H9 (cell line): ENCODE measurements at places on chromosomes 12 and 14. TPM values are rescaled to one million over a fixed set of nuclear protein-coding genes. Genes with fewer than 3 reads are reported as not detected.

DNA sequence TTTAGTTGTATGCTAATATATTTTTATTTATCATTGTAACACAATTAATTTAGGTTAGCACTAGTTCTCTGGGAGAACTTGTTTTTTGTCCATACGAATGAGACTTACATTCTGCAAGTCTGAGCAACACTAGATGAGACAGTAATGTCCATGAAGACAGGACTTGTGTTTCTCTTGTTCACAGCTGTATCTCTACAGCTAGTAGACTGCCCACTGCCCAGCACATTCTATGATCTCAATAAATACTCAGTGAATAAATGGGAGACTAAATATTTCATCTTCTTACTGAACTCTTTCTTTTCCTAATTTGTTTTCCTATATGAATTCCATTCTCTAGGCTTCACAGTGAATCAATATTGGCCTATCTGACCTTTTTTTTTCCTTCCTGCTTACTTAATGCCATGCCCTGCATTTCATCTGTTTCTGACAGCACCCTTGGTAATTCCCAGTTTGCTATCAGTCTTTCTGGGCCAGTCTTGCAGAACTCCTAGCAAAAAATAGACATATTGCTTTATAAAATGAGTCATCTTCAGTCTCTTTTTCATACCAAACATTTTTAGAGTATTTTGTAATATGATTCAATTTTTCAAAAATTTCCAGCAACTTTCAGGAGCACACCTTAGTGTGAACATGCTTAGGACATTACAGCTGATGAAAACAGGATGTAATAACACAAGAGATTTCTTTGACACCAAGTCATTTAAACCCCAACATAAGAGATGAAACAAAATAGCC lies 185.5 kb upstream of the ATP2B1 start:
- no peak overlapping the region for H3K4me3 ChIP-seq
- H3K4me1 ChIP-seq: peaks cover under 1% of the 10 kb centered on the region; the same call in 1 of the 2 replicates
- H3K27me3 ChIP-seq: no peaks in the 10 kb centered on the region
- DNase-seq: no peak
- no peak overlapping the region for H3K27ac ChIP-seq

- H3K27ac ChIP-seq: peak within 1 kb of the TSS; percentile 79
- peaks cover 31% of the 10 kb centered on the region for H3K36me3 ChIP-seq
- no peaks in the 10 kb centered on the region for H3K4me1 ChIP-seq
Measured at GRCh38 chr12:132761032-132761920, at the start of gene ANKLE2. Gene ANKLE2, minus strand, starts transcription at chr12:132761832. Its CDS starts 34 bp downstream, at chr12:132761798.

- H3K4me3 ChIP-seq: no peak overlapping the region
- no peaks in the 10 kb centered on the region for H3K27me3 ChIP-seq
- DNase-seq: no peak
- peaks cover 2% of the 10 kb centered on the region; the same call in 1 of the 2 replicates for H3K4me1 ChIP-seq
- H3K36me3 ChIP-seq: no peaks in the 10 kb centered on the region
Measured at GRCh38 chr12:9796346-9796745, 30.9 kb upstream of the KLRF1 start.

DNA sequence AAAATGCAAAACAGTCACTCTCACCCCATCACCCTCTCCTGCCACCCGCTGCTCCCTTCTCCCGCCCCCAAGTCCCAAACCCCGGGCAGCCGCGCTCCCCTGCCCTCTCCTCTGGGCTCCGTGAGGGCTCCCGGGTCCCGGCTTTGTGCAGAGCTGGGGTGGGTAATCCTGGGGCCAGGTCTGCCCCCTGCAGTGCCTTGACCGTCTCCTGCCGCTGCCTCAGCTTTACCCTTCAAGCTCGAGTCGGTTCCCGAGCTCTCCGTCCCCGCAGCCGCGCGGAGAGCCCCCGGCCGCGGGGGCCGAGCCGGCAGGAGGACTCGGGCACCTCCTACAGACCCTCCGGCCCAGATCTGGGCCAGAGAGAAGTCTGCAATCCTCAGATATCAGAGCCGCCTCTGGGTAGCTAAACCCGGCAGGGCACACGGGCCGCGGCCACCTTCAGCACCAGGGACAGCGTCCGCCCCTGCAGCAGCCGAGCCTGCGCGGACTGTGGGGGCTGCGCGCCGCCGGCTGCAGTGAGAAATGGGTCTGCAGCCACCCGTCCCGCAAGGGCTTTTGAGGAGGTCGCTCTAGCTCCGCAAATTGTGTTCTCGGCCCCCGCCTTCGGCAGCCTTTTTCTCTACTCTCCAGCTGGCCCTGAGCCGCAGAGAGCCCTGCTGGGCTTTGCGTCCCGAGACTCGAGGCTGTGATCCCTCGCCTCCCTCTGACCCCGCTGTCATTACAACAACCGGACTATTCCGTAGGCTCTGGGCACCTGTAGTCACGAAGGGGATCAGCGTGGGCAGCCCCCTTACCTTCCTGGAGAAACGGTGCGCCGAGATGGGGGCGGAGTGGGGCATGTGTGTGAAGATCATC lies 1.2 kb downstream of the PRMT8 start:
- H3K27me3 ChIP-seq: peaks cover 55% of the 10 kb centered on the region
- H3K4me3 ChIP-seq: peak overlapping the region; percentile 57
- peaks cover 2% of the 10 kb centered on the region; the same call in 1 of the 2 replicates for H3K4me1 ChIP-seq
- no peak overlapping the region for H3K27ac ChIP-seq
- DNase-seq: peak; percentile 88

DNA sequence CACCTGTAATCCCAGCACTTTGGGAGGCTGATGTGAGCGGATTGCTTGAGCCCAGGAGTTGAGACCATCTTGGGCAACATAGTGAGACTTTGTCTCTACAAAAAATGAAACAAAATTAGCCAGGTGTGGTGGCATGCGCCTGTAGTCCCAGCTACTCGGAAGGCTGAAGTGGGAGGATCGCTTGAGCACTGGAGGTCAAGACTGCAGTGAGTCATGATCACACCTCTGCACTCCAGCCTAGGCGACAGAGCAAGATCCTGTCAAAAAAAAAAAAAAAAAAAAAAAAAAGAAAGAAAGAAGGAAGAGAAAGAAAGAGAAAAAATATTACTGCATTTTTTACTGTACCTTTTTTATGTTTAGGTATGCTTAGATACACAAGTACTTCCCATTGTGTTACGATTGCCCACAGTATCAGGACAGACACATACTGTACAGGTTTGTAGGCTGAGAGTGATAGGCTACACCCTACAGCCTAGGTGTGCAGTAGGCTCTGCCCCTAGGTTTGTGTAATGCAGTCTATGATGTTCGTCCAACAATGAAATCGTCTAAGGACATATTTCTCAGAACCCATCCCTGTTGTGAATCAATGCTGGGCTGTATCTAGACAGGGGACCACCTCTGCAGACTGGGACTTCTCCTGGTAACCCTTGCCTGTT lies 160.4 kb upstream of the PWP1 start:
- H3K27me3 ChIP-seq: no peaks in the 10 kb centered on the region
- H3K4me3 ChIP-seq: no peak overlapping the region
- H3K4me1 ChIP-seq: no peaks in the 10 kb centered on the region
- DNase-seq: no peak
- H3K27ac ChIP-seq: no peak overlapping the region

DNA sequence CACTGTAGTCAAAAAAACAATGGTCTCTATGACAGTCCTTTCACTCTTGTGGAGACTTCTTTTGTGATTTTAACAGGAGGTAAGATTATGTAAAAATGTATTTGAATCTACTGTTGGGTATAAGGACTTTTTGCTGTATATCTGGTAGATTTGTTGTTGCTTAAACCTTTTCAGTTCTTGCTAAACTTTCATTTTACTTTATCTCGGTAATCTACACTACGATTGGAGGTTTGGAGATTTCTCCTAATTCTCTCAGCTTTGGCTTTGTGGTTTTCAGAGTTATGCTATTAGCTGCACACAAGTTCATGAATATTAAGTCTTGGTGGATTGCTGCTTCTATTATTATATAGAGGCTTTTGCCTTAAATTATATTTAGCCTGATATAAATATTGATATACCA lies 116.6 kb upstream of the HIF1A start:
- H3K4me3 ChIP-seq: no peak overlapping the region
- H3K27ac ChIP-seq: no peak overlapping the region
- no peak for DNase-seq
- H3K36me3 ChIP-seq: no peaks in the 10 kb centered on the region
- H3K27me3 ChIP-seq: no peaks in the 10 kb centered on the region

- no peaks in the 10 kb centered on the region for H3K36me3 ChIP-seq
- no peaks in the 10 kb centered on the region for H3K4me1 ChIP-seq
- no peaks in the 10 kb centered on the region for H3K27me3 ChIP-seq
- no peak overlapping the region for H3K4me3 ChIP-seq
- DNase-seq: no peak
- no peak overlapping the region for H3K27ac ChIP-seq
Measured at GRCh38 chr12:65113621-65114035, 7.5 kb downstream of the WIF1 start.

DNA sequence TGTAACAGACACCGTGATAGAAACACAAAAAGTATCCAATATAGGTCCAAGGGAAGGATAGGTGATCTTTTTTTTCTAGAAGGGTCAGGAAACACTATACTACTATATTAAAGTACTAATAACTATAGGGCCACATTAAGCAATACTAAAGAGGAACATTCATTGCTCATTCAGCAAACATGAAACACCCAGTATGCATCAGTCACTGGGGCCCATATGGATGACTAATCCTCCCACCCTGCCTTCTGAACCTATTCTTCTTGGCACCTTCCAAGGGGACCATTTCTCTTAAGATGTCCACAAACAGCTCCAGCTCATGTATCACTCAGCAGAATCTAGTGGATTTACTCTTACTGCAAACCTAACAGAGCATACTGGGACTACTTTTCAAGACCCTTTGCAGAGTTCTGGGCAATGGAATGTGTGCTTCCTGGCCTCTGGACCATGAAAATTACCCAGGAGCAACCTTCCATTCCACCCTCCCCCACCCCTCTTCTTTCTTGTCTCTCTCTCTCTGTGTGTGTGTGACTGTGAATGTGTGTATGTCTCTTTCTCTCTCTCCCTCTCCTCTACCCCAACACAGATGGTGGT lies 187.9 kb downstream of the EPS8 start:
- DNase-seq: no peak
- H3K36me3 ChIP-seq: no peaks in the 10 kb centered on the region
- H3K4me1 ChIP-seq: no peaks in the 10 kb centered on the region

DNA sequence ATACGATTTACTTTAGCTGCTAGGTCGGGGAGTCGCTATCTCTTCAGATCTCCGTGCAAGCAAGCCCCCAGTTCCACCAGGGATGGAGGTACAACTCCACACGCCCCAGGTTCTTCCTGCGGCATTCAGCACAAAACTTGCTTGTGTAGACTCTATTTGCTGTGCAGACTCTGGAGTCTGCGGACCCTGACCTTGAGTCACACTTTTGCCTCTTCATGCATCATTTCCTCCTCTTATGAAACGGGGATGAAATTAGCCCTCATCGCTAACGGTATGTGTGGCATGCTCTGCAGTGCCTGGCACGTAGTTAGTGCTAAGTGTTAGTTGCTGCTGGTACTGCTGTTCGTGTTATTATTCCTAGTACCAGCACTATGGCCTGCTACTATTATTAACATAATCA lies 84.4 kb downstream of the TMEM132D start:
- H3K4me1 ChIP-seq: no peaks in the 10 kb centered on the region
- no peak overlapping the region for H3K4me3 ChIP-seq
- no peak overlapping the region for H3K27ac ChIP-seq
- H3K27me3 ChIP-seq: no peaks in the 10 kb centered on the region

DNA sequence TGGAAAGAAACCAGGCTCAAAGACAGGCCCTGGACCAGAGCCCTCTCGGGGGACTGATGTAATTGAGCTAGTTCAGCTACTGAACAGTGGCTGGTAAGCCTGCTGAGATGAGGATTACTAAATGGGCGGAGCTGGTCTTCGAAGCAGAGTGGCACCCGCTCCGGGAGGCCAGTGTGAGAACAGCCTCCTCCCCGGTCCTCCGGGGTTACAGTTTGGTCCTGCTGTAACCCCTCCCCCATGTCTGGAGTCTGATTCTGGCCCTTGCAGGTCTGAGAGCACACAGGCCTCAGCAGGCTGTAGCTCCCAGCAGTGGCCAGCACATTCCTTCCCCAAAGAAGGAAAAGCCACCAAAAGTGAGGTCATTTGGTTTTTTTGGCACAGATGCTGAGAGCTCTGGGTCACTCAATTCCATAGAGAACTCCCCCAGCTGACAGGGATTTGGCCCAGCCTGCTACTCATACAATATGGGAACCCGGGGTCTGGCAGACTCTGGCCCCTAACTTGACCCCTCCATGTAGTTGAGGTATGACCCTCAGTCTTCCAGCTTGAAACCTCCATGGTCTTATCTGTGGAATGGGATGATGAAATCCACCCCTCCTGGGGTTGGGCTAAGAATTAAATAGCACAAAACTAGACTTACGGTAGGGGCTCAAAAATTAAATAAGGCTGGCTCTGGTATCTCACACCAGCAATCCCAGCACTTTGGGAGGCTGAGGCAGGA lies 39.0 kb downstream of the ACTN1 start:
- peaks cover 16% of the 10 kb centered on the region; the same call in 1 of the 2 replicates for H3K4me1 ChIP-seq
- no peak overlapping the region for H3K4me3 ChIP-seq
- no peak for DNase-seq

GRCh38 chr12:102172436-102172835 lies 25.2 kb downstream of the PMCH start:
- H3K27me3 ChIP-seq: no peaks in the 10 kb centered on the region
- DNase-seq: no peak
- no peaks in the 10 kb centered on the region for H3K4me1 ChIP-seq

GRCh38 chr12:9098115-9098452 lies 17.6 kb downstream of the A2M start:
- H3K27me3 ChIP-seq: no peaks in the 10 kb centered on the region
- H3K36me3 ChIP-seq: no peaks in the 10 kb centered on the region
- no peak overlapping the region for H3K4me3 ChIP-seq
- no peaks in the 10 kb centered on the region for H3K4me1 ChIP-seq
- no peak for DNase-seq
- H3K27ac ChIP-seq: no peak overlapping the region

- peak; percentile 82 for DNase-seq
- no peaks in the 10 kb centered on the region for H3K27me3 ChIP-seq
- H3K4me1 ChIP-seq: no peaks in the 10 kb centered on the region; the same call in 1 of the 2 replicates
Measured at GRCh38 chr12:31897781-31898503, 61.3 kb upstream of the RESF1 start.

- peaks cover 5% of the 10 kb centered on the region; the same call in 1 of the 2 replicates for H3K4me1 ChIP-seq
- no peak for DNase-seq
- no peak overlapping the region for H3K4me3 ChIP-seq
- no peak overlapping the region for H3K27ac ChIP-seq
Measured at GRCh38 chr14:71532344-71532743, 399.9 kb upstream of the RGS6 start.

GRCh38 chr14:56248442-56248841 lies 130.2 kb downstream of the PELI2 start:
- H3K27ac ChIP-seq: no peak overlapping the region
- no peak overlapping the region for H3K4me3 ChIP-seq
- no peaks in the 10 kb centered on the region; the same call in 1 of the 3 replicates for H3K36me3 ChIP-seq
- no peaks in the 10 kb centered on the region for H3K4me1 ChIP-seq
- no peak for DNase-seq
- no peaks in the 10 kb centered on the region for H3K27me3 ChIP-seq

GRCh38 chr14:56224691-56225681 lies 106.8 kb downstream of the PELI2 start:
- DNase-seq: no peak
- H3K36me3 ChIP-seq: peaks cover 30% of the 10 kb centered on the region
- no peaks in the 10 kb centered on the region for H3K4me1 ChIP-seq
- no peak overlapping the region for H3K4me3 ChIP-seq
- H3K27ac ChIP-seq: no peak overlapping the region

Gene G2E3
- 49.2 and 53.8 TPM in 2 replicates for total RNA-seq

Gene MAGOHB
- 64.5 and 66.6 TPM in 2 replicates for total RNA-seq

Gene TAS2R9
- total RNA-seq: not detected in 2 replicates

Gene DLK1
- total RNA-seq: 2.8 and 3.2 TPM in 2 replicates

Gene CMAS
- total RNA-seq: 46.7 and 47.4 TPM in 2 replicates

Gene LRP1-AS
- not detected in 2 replicates for total RNA-seq

Gene NTF3
- 0.48 TPM in 2 replicates for total RNA-seq

Gene RIN3
- total RNA-seq: 1.5 and 1.6 TPM in 2 replicates

Gene EML5
- 0.61 and 0.81 TPM in 2 replicates for total RNA-seq
